ENCODE measurements at places on chromosomes 2 and 18.

DNA sequence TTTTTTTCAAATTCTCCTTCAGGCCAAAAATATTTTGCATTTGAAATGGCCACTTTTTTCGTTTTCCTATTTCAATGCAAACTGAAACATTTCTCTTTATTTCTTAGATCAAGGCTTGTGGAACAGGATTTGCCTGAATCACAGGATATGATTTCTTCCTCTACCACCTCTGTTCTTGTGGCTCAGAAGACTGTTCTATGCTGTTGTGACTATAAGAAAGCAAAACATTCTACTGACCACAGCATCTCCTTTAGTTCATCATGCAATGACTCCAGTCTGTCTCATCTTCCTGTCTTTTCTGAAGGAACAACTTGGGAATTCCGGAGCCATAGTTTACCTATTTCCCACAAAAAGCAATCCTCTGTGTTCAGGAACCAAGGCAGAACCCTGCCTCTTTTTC lies 16.2 kb upstream of the ZNF512 start:
- no peak overlapping the region for H3K4me3 ChIP-seq
- H3K36me3 ChIP-seq: no peaks in the 10 kb centered on the region
- H3K27ac ChIP-seq: no peak overlapping the region
- H3K27me3 ChIP-seq: peaks cover 38% of the 10 kb centered on the region

GRCh38 chr2:23297112-23297511 lies 87.9 kb upstream of the KLHL29 start:
- H3K36me3 ChIP-seq: no peaks in the 10 kb centered on the region
- no peak for DNase-seq
- H3K4me1 ChIP-seq: no peaks in the 10 kb centered on the region
- peaks cover 9% of the 10 kb centered on the region for H3K27me3 ChIP-seq

DNA sequence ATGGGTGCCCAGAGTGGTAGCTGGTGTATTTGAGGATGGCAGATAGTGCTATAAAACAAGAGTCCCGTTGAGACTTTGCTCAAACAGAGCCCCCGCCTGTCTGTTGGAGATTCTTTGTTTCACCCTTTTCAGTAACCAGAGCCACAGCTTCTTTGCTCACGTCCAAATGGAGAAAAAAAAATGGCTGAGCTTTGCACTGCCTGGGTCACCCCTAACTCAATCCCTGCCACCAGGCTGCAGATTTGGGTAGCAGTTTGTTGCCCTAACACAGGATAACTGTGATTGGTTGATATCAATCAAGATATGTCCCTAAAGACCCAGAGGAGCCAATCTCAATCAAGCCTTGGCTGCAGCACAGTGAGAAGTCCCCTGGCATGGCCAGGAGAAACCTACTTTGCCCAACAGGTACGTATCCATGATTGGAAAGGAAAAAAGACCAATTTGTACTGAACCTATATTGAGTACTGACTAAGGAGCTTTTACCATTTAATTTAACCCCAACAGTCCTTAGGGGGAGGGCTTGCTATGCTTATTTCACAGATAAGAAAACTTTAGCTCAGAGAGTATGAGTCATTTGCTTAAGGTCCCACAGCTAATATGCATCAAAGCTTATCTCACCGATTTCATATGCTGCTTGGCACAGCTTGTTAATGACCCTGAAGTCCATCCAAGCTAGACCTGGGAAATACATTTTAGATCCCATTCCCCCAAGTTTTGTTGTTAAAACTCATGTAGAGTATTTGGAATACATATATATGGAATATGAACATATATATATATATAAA lies 72.0 kb upstream of the SH3BP4 start:
- no peak overlapping the region for H3K4me3 ChIP-seq
- peaks cover 13% of the 10 kb centered on the region for H3K27me3 ChIP-seq
- no peak for DNase-seq

DNA sequence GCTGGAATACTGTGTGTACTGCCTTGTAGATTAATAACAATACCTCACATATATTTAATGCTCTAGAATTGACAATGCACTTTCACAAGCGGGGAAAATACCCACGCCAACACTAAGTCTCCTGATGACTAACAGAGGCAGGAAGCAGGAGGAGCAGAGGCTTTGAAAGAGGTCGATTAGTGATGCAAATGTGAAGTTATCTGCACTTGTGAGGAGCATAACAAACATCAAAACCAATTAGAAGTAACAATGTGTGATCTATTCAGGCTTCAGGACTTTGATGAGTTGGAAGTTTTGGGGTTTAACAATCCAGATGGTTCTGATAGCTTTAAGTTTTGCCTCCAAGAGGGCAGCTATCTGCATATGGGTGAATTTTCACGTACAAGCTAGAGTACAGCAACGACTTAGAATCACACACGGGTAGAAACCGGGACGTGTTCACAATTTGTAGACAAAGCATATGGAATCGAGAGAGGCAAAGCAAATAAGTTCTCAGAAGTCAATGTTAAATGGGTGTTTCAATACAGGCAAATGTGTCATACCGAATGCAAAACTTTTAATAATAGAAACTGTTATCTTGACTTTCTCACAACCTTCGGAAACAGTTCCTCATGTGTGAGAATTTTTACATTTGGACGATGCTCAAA lies 114.5 kb downstream of the METTL8 start:
- no peaks in the 10 kb centered on the region for H3K4me1 ChIP-seq
- H3K27ac ChIP-seq: no peak overlapping the region
- peak overlapping the region; percentile 37 for H3K4me3 ChIP-seq
- no peak for DNase-seq
- H3K36me3 ChIP-seq: peaks cover 19% of the 10 kb centered on the region

DNA sequence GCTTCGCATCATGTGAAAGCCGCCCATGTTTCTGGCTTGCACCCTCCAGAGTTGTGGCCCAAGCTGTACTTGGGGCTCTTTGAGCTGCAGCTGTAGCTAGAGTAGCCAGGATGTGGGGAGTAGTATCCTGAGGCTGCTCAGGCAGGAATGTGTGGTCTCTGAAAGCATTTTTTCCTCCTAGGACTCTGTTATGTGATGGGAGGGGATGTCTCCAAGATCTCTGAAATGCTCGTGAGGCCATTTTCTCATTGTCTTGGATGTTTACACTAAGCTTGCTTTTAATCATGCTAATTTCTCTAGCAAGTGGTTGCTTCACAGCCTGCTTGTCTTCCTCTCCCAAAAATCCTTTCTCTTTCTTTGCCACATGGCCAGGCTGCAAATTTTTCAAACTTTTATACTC lies 687.6 kb downstream of the DCDC2C start:
- H3K27ac ChIP-seq: no peak overlapping the region
- H3K4me3 ChIP-seq: no peak overlapping the region
- no peak for DNase-seq
- no peaks in the 10 kb centered on the region for H3K27me3 ChIP-seq
- no peaks in the 10 kb centered on the region for H3K36me3 ChIP-seq

- no peaks in the 10 kb centered on the region for H3K27me3 ChIP-seq
- peaks cover 2% of the 10 kb centered on the region for H3K36me3 ChIP-seq
- H3K4me3 ChIP-seq: peak overlapping the region; percentile 18
- no peak for DNase-seq
Measured at GRCh38 chr18:13264091-13265007, 45.8 kb downstream of the LDLRAD4 start.

DNA sequence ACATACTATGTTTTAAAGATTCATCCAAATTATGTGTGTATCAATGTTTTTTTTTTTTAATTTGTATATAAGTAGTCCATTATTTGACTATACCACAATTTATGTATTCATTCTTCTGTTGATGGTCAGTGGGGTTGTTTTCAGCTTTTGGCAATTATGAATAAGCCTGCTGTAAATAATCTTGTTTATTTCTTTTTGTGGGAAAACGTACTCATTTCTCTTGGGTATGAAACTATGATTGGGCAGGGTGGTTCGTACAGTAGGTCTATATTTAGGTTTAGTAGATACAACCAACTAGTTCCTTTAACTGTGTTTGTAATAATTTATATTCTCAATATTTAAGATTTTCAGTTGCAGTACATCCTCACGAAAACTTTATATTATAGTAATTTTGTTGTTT lies 329.2 kb downstream of the LPIN1 start:
- peaks cover 2% of the 10 kb centered on the region for H3K4me1 ChIP-seq

DNA sequence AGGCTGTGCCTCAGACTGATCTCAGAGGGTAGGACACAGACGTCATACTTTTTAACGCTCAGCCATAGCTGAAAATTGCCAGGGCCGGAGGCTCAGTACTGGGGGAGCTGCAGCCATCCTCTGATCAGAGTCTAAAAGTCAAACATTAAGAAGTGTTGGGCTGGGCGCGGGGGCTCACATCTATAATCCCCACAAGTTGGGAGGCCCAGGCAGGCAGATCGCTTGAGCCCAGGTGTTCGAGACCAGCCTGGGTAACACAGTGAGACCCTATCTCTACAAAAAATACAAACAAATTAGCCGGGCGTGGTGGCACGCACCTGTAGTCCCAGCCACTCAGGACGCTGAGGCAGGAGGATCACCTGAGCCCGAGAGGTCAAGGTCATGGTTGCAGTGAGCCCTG lies 48.8 kb downstream of the FAM178B start:
- peaks cover 3% of the 10 kb centered on the region for H3K36me3 ChIP-seq
- no peaks in the 10 kb centered on the region for H3K27me3 ChIP-seq
- peaks cover 38% of the 10 kb centered on the region for H3K4me1 ChIP-seq
- H3K27ac ChIP-seq: no peak overlapping the region
- no peak for DNase-seq
- no peak overlapping the region for H3K4me3 ChIP-seq

DNA sequence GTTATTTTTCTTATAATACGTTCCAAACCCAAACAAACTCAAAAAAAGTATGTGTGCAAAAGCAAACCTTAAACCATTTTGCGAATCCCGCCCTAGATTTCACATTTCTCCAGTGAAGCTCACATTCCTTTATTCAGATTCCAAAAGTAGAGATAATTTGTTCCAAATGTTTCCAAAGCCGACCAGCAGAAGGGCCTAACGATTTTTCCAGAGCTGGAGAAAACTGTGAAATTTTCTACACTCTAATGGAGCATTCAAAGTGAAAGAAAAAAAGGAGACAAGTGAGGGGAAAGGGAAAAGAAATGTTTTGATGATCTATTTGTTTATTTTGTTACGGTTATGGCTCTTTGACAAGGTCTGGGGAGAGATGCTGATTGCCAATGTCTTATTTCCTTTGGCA lies 286.5 kb upstream of the SLC14A2 start:
- no peaks in the 10 kb centered on the region for H3K4me1 ChIP-seq
- H3K36me3 ChIP-seq: no peaks in the 10 kb centered on the region
- H3K4me3 ChIP-seq: no peak overlapping the region
- H3K27me3 ChIP-seq: no peaks in the 10 kb centered on the region

GRCh38 chr18:60984510-60984909 lies 348.7 kb upstream of the CDH20 start:
- no peak overlapping the region for H3K4me3 ChIP-seq
- H3K4me1 ChIP-seq: no peaks in the 10 kb centered on the region
- no peak overlapping the region for H3K27ac ChIP-seq
- DNase-seq: no peak
- no peaks in the 10 kb centered on the region for H3K27me3 ChIP-seq
- no peaks in the 10 kb centered on the region for H3K36me3 ChIP-seq

Measured in naive thymus-derived CD8-positive, alpha-beta T cell (primary cell).